ENCODE measurements at places on chromosomes 4 and X.
A peak's percentile ranks its signal among the peaks of the same experiment; 100 is the strongest.

DNA sequence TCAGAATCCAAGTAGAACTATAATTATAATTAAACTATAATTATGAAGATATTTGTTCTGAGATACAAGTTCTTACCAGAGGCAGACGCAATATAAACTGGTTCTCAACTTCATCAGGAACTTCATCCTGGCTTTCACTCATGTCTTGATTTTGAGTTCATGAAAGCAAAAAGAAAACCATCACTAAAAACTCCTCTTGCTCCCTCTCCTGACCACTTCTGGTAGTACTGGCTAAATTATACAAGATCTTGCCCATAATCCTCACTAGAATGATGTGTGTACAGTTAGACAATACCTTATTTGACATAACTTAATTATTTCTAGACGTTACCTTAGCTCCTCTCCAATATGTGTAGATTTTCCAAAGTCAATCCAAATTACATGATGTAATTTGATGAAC, 3.7 kb downstream of the TAF7L start:
- peak; percentile 32 for DNase-seq

GRCh38 chrX:109709129-109709631, 23.9 kb downstream of the ACSL4 start:
- peak; percentile 36 for DNase-seq

GRCh38 chr4:99711657-99712056, 54.0 kb upstream of the C4orf54 start:
- DNase-seq = no peak

GRCh38 chrX:37474478-37474877, 97.0 kb upstream of the LANCL3 start:
- no peak for DNase-seq

GRCh38 chrX:124829930-124830329, 483.6 kb downstream of the SH2D1A start:
- no peak for DNase-seq

DNA sequence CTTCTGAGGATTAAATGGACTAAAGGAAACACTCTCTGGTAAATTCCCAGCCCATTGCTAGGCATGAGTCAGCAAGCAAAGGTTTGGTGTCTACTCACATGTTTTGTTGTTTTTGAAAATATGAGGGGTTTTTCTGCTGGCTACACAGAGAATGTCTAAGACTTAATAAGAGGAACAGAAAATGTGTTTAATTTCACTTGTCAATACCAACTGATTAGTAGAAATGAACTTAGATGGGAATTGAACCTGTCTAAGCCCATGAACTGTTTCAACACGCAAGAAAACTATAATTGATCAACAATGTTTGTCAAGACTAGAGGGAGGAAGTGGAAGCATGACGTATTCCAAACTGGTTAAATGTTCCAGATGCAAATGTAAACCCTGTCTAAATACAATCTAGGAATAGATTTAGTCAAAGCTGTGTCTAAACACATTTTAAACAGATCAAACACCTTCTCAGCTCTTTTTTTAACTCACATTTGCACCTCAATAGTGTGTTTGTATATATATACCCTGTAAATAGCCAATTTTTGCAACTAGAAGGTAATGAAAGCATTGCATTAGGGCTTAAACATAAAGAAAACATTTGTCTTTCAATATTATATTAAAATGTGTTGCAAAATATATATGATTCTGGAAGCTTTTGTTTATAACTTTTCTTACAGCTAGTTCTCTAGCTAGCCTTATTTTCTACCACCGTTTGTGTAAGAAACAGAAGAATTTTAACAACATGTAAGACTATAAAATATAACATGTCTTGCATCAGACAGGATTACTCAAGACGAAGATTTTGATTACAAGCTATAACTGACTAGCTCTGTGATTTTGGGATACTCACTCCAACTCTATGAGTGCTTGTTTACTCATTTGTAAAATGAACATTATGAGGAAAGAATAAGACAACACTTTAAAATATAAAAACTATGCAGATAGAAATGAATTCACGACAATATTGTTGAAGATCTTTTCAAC, 607.8 kb downstream of the FSTL5 start:
- peak; percentile 5 for DNase-seq

- DNase-seq = no peak
These were observed 45.1 kb downstream of the SCML2 start for GRCh38 chrX:18309401-18309800.

DNA sequence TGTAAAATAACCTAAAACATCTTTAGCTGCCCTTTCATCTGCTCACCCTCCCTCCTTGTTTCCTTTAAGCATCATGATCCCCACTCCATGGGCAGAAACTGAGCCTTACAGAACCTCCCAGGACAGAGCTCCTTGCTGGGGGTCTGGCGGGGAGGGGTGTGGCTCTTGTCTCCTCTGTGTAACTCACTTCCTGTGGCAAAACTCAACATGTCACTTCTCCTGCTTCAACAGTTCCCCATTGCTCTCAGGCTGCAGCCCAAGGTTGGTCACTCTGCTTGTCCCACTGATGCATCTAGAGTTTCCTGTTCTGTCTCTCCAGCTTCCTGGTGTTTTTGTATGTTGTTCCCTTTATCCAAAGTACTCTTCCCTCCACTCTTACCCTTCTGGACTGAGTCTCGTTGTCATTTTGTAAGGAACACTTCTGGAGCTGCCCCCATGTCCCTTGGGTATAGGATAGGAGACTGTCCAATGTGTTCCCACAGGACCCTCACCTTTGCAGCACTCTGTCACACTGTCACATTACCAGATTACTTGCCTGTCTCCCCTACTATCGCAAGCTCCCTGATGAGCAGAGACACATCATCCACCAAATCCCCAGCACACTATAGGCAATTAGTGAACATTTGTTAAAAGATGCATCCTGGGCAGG, 19.6 kb downstream of the TMEM31 start:
- no peak for DNase-seq

GRCh38 chrX:50106051-50106675, 94.6 kb downstream of the AKAP4 start:
- no peak for DNase-seq

DNA sequence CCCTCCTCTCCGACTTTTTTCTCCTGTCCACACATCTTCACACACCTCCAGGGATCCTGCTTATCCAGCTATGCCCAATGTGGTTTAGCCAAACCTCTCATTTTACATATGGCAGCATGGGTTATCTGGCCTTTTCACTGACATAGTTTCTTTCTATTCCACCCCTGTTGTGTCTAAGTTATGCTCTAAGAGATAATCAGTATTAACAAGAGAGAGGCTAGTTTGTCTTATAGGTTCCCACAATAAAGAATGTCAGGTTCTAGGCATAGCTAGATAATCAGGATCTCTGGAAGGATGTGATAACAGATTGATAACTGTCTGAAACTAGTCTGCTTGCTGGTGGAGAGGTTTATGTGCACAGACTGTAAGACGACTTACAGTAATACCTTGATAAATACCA, 7.7 kb upstream of the GALNT7 start:
- no peak for DNase-seq

GRCh38 chr4:70627620-70628019, 924 bp upstream of the ENAM start:
- DNase-seq = no peak

GRCh38 chr4:6961496-6962210, 52.0 kb downstream of the TBC1D14 start:
- no peak for DNase-seq

DNA sequence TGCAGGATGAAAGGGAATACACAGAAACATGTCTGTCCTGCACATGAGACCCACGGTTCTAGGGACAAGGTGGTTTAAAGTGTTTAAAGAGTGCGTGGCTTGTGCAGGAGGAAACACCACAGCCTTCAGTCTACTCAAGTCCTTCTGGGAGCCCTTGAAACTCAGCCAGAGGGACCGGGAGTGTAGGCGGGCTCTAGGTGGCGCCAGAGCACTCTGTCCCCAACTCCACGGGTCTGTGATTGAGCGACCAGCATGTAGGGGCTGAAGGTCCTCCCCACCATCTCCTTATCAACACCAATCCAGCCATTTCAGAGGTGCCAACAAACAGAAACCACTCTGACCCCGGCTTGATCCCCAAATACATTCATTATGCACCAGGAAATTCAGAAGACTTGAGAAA, 82.0 kb upstream of the CLDN34 start:
- peak; percentile 77 for DNase-seq

- no peak for DNase-seq
These were observed 186.5 kb downstream of the BANK1 start for GRCh38 chr4:101977076-101977475.

- no peak for DNase-seq
These were observed 107.2 kb downstream of the CENPC start for GRCh38 chr4:67437974-67438713.

DNA sequence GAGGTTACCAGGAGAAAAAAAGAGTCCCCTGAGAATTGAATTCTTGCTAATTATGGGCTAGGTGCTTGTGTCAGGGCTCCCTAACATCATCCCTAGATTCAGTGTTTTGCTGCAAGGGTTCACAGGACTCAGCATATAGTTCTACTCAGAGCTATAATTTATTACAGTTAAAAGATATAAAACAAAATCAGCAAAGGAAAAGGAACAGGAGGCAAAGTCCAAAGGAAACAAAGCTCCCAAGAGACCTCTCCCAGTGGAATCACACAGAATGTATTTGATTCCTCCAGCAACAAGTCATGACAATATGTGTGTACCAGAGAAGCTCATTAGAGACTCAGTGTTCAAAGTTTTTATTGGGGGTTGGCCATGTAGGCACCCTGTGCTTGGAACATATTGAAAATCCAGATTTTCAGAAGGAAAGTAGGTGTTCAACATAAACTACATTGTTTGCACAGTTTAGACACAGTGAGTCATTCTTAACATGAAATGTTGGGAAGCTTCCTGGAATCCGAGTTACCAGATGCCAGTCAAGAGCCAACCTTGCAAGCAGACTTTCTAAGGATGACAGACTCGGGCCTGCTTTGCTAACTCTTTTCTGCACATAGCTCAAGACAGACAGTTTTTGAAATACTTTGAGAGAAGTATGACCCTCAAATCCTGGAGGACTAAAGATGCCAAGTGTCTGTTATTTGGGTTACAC, 311.3 kb upstream of the EMCN start:
- no peak for DNase-seq

DNA sequence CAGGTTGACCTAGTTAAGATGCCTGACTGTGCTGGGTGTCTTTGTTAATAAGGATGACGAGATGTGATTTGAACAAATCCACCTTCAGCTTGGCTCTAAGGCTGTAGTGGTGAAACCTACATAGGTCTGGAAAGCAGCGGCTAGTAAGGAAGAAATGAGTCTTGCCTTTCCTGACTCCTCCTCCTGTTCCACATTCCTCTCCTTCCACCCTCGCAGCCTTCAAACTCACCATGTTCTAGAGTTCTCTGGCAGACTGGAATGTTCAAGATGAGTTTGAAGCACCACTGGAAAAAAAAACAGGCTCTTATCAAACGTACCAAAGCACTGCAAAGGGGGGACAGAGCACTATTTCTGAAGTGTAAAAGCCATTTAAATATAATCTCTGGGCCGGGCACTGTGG, 395.4 kb downstream of the BMPR1B start:
- DNase-seq = no peak

- DNase-seq = no peak
These were observed 81.9 kb downstream of the HMGB2 start for GRCh38 chr4:173252024-173252935.

DNA sequence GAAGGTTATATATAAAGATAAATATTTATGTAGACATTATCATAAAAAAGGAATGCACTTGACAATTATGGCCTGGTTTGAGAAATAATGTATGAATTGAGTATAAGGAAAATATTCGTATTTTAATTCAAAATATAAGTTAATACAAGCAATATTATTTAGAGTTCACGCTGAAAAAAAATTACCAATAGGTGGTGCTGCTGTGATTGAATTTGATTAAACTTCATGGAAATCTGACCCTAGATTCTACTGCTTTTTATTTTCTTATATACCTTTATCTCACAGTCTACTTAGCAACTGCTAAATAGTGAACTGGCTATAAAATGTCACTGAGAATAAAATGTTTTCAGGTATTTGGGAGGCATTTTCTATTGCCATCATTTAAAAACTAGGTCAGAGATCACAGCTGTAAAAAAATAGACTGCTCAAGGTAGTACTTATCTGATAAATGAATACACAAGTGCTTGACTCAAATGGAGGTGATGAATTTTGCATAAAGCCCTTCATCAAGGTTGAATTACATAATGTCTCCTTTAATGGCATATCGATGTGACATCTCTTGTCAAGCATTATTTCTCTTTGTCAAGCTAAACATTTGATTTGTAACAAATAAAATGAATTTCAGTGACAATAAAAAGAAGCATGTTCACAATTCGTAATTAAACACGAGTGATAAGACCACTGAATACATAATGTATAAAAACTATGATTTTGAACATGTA, 1638.8 kb upstream of the PCDH7 start:
- DNase-seq = no peak

GRCh38 chrX:10326578-10326977, 169.8 kb downstream of the CLCN4 start:
- DNase-seq = no peak

DNA sequence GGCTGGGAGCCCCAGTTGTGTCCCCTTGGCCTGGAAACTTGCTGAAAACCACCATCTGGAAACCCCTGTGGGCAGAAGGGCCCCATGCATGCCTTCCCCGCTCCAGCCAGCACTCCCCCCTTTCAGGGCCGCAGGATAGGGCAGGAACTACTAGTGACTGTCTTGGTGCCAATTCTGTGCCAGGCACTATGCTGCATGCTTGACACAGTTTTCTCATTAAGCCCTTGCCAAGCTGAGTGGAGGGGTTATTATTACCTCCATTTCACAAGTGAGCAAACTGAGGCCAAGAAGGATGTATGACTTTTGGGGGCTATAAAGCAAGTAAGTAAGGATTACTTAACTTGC, 73.6 kb upstream of the PJA1 start:
- no peak for DNase-seq

- no peak for DNase-seq
These were observed 55.2 kb downstream of the TACR3 start for GRCh38 chr4:103664436-103665075.

DNA sequence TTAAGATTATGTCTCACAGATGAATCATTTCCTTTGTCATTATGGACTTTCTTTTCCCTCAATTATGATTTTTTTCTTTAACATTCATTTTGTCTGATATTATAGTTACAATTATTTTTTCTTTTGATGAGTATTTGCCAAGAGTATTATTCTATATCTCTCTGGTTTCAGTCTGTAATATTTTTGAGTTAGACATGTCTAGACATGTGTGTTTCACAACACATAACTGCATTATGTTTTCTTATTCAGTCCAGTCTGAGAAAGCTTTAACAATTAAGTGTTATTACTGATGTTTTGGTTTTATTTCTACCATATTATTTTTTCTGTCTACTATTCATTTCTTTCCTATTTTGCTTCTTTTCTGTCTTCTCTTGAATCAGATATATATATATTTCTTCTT, 108.3 kb upstream of the MID1IP1 start:
- no peak for DNase-seq

GRCh38 chr4:47474799-47475198, 10.3 kb upstream of the ATP10D start:
- DNase-seq = no peak

- DNase-seq = no peak
These were observed 172.2 kb upstream of the TECRL start for GRCh38 chr4:64581422-64581821.

GRCh38 chr4:169723207-169723965, 34.4 kb downstream of the HPF1 start:
- DNase-seq = no peak
